ENCODE measurements at places on chromosomes 11 and 22. TPM values are rescaled to one million over a fixed set of nuclear protein-coding genes. Genes with fewer than 3 reads are reported as not detected.
A peak's percentile ranks its signal among the peaks of the same experiment; 100 is the strongest.

- DNase-seq, result no peak
These were observed 60.7 kb upstream of the OPCML start for GRCh38 chr11:133593036-133593435.

- DNase-seq, result peak; percentile 26
These were observed 38.0 kb downstream of the METTL15 start for GRCh38 chr11:28146123-28146751.

The DDX17 gene
- total RNA-seq, result 311 TPM

The DERL3 gene
- 0.72 TPM for total RNA-seq

The SYCE3 gene
- total RNA-seq, result not detected

All from MG63 (cell line).